ENCODE measurements at places on chromosomes 1 and 21.

DNA sequence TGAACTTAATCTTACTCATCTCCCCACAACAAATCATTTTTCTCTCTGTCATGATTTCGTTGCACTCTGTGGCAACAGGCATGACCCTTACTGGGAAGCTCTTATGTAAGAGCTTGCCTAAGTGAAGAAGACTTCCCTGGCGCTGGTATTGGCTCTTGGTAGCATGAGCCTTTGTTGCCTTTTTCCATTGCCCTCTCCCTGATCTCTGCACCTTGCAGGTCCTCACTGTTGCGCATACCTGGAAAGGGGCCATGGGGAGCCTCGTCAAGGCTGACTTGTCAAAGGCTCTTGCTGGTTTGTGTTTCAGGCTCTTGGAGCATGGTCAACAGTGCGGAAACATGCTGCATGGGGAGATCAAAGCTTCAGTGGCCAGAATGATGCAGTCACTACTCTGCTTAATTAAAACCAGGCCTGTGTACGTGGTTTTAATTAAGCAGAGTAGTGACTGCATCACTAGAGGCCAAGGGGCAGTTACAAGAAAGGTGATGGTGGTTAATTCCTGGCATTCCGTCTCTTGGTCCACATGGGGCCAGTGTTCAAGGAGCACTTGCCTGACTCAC lies 141.3 kb downstream of the SPATA46 start:
- no peak for DNase-seq

DNA sequence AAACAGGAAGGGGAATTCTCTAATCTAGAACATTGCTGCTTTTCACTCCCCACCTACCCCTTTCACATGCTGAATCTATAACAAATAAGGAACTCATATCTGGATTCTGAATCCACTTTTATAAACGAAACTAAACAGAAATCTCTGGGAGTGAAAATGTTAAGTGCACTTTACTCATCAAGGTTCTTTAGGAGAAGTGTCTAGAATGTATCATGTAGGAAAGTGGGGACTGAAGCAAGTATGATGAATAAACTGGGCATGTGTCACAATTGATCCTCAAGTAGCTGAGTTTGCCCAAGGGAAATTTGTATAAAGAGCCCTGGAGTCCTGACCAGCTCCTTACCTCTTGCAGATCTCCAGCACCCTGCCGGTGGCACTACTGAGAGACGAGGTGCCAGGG lies 19.8 kb downstream of the AVPR1B start:
- DNase-seq, result no peak

DNA sequence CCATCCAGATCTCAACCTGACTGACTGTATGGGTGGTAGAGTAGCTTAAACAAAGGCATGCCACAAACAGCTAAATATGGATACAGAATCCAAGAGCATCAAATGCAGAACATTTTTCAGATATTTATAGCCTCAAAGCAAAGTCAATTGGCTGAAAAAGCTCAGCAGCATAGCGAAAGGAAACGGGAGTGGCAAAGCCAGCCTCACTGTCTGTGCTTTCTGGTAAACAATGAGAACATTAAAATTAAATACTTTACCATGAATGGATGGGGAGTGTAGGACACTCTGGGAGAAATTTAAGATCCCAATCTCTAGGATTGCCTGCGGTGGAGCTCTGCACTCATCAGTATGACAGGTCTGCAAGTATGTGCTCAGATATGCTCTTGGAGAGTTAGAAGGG lies 4.4 kb downstream of the RASAL2 start:
- no peak for DNase-seq

GRCh38 chr1:240005997-240006650 lies 85.6 kb upstream of the FMN2 start:
- DNase-seq, result peak; percentile 8

DNA sequence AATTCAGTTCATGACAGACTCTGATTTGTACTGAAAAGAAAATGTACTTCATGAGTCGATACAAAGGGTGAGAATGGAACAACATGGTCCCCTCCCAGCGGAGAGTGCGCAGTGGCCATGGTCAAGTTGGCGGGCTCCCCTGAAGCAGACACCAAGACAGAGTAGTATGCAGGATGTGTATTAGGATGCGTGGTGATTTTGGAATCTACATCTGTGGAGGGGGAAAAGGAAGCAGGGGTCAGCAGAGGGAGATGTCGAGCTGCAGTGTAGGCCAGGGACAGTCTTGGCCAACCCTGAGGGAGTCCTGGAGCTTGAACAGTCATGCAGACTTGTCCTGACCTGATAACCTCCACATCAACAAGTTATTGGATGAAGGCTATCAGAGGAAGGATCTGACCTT lies 481.0 kb downstream of the OMA1 start:
- no peak for DNase-seq

GRCh38 chr1:75588779-75589475 lies 22.0 kb downstream of the SLC44A5 start:
- DNase-seq, result no peak

GRCh38 chr1:159076438-159077119 lies at the start of gene AIM2:
Gene AIM2, minus strand, starts transcription at chr1:159076766. Its CDS starts 3,267 bp downstream, at chr1:159073499.
- DNase-seq, result no peak

GRCh38 chr1:91754348-91754747 lies 131.6 kb downstream of the TGFBR3 start:
- DNase-seq, result no peak

DNA sequence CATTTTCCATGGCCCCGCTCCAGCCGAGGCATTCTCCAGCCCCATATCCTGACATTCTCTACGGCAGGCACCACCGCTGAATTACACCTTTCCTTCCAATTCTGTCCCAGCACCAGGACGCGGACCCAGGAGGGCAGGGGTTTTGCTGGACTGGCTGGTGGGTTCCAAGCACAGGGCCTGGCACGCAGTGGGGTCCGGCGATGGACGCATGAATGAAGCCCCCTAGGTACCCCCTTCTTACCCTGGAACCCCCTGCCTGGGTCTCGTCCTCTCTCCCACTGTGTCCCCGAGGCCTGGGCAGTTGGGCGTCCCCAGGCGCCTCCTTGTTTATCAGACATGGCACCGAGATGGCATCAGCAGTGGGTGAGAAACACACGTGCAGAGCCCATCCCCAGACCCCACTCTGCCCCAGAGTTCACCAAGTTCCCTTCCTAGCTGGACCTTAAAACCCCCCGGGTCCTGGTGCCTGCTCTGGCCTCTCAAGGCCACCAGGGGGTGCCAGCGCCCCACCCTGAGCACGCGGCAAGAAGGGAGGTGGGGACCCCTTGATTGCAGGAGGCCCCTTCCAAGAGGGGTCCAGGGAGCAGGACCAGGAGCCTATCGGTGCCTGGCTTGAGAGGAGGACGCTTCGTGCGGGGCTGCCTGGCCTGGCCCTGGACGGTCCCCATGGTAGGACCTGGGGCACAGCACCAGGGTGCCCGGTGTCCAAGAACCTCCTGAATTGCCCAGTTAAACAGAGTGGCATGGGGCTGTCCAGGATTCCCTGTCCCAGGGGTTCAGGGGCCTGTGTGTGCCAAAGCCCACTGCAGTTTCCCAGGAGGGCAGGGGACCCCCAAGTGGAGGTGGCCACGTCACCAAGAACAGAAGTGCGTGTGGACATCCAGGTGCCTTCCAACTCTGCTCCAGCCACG lies 46.1 kb downstream of the MEGF6 start:
- DNase-seq, result peak; percentile 60

- DNase-seq, result no peak
These were observed 66.3 kb downstream of the SIM2 start for GRCh38 chr21:36765229-36765628.

DNA sequence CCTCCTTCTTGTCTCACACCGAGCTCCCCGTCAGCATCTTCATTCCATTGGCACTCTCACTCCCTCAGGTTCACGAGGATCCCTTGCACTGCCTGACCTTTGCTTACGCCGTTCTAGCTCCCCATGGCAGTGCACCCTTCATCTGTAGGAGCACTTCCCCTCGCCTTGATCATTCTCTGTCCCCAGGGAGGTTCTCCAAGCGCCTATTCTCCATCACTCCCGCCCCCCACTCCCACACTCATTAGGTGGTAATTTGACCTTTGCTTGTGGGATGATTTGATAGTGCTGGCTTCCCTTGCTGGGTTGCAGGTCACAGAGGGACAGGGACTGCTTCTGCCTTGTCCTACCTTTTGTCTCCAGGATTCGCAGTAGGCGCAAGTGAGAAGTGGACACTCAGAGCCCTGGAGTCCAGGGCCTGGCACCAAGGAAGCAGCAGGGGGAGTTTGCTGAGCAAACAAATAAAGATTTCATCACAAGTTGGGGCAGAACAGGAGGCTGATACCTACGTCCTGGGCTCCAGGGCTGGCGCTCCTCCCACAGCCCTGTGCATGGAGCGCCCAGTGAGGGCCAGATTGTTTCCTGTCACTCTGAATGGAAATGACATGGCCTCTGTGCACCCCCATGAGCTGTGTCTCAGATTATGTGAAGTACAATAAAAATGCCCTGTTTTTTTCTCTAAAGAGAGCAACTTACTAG lies 82.0 kb upstream of the RUNX3 start:
- no peak for DNase-seq

- no peak for DNase-seq
These were observed 419.6 kb downstream of the NEGR1 start for GRCh38 chr1:71862756-71863155.

GRCh38 chr1:94654031-94654430 lies 112.5 kb upstream of the F3 start:
- DNase-seq, result no peak

- no peak for DNase-seq
These were observed 53.2 kb downstream of the SLC35F3 start for GRCh38 chr1:233957691-233958090.

GRCh38 chr1:39266269-39266668 lies 61.8 kb downstream of the MACF1 start:
- DNase-seq, result peak; percentile 48

DNA sequence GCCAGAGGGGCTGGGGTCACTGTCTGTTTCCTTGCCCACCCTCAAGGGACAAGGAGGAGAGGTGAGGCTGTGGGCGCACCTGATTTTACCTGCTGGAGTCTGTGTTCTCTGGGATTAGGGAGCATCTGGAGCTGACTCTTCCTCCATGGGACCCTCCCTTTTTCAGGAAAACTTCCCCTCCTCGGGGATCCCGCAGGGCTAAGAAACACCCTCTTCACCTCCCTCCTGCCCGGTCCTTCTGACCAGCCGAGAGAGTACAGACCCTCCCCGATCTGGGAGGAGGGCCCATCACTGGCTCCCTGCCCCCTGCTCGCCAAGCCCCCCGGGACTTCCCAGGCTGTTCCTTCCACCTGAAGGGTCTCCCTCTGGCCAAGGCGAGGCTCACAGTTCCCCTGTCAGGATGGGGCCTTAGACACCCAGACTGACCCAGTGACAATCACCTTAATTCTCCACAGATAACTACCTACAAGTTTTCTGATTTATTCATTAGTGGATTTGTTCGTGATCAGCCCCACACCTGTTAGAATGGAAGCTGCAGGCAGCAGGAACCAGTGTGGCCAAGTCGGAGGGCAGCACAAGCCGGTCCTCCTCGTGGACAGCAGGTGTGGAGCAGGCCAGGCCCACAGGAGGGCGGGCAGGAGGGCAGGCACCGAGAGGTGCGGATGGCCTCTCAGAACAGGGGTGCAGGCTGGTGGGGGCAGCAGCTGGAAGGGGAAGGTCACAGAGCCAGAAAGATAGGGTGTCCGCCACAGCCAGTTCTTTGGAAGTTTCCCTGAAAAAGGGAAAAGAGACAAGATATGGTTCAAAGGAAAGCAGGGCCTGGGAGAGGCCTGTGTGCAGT lies 15.9 kb upstream of the SAMD11 start:
- no peak for DNase-seq

DNA sequence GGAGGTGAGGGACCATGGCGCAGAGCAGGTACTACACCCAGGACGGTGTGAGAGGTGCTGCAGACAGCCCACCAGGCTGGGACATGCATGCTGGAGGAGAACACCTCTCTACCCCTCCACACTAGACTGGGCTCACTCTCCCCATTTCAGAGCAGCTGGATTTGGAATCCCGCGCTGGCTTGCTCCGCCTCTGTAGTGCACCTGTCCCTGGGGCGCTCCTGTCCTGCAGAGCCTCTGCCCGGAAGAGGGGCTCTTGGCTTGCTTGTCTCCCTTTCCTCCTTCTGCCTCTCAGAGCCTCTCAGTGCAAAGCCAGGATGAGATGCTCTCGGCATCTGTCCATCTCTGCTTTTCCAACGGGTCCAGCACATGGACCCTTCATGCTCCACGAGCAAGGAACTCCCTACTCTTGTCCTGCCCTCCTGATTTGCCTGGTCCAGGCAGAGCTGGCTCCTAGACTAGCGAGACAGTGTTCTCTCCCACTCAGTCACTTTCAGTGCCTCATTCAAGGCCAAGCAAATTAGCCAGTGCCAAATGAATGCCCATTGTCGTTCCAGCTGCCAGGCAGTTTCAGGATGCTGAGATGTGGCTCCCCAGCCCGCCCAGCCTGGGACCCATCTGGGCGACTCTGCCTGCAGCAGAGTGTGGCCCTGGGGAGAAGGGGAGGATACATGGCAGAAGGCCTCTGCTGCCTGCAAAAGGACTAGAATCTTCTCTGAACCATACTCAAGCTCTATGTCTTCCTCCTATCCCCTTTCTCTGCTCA lies 33.7 kb downstream of the CDCA8 start:
- no peak for DNase-seq

- DNase-seq, result no peak
These were observed 8.6 kb downstream of the UBE2U start for GRCh38 chr1:64212031-64212430.

GRCh38 chr1:8560611-8561544 lies 243.0 kb downstream of the SLC45A1 start:
- DNase-seq, result peak; percentile 31

- DNase-seq, result no peak
These were observed 104.6 kb downstream of the TLR5 start for GRCh38 chr1:223038288-223039006.

DNA sequence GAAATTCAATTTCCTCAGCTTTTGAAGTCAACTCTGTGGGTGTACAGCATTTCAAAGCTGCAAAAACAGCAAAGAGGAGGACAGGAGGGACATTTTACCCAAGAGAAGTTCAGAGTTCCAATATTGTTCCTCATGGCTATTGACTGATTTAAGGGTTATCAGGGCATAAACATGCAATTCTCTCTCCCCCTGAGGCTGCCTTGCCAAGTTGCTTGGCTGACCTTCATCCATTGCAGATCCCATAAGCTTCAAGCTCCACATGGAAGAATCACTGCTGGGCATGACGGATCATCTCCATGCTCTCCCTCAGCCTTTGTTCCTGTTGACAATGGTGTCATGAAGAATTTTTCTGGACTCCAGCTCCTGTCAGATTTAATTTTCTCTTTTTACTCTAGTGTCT lies 115.2 kb upstream of the SERBP1 start:
- DNase-seq, result no peak

DNA sequence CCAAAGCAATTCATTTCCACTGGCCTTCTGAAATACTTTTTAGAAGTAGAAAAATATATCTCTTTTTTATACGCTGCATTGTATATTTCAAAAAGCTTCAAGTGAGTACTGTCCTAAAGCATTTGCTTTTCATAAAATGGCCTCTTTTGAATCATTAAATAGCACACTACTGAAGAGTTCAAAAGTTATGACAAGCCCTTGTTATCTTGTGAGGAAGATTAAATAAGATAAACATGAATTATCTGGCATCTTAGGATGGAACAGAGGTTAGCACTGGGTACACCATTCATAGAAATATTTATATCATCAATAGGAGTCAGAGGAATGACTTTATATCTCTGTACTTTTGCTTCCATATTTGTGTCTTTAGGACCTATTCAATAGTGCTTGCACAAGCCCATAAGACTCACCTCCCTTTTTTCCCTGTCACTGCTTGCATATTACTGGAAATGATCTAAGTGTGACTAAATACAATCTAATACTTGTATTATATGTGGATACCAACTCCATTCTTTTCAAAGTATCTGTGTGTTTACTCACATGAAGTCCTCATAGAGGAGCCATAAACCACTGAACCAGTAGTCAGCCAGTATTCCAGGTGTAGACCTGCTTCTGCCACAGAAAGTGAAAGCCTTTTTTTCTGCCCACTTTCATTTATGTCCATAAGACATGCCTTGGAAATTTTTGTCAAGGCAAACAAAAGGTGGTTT lies 274.2 kb upstream of the C1orf105 start:
- DNase-seq, result no peak
